ENCODE measurements at places on chromosomes 7 and 10.

DNA sequence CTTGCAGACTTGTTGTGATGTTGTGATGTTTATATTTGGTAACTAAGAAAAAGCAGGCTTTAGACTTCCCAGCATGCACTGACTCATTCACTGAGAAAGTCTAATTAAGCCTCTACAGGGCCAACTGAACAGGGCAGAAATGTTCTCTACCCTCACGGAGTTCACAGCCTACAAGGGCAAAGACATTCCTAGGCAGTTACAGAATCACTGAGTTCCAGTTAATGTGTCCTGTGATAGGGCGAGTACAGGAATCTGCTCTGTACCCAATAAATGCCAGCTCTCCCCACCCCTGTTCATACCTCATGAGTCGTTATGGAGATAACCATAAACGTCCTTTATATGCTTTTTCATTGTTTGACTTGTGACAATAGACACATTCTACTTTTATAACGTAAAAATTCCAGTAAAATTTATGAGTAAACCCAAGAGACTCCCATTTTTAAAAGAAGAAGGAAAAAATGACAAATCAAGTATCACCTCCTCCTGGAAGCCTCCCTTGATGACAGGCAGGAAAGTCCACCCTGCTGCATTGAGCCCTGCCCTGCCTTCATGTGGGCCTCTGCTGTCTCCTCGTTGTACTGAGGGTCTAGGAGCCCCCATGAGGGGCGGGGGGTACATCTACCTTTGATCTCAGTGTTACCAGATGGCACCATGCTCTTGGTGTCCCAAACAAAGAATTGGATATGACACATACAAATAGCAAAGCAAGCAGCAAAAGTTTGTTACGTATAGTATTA, 14.3 kb downstream of the MUC12 start:
- no peak for DNase-seq

DNA sequence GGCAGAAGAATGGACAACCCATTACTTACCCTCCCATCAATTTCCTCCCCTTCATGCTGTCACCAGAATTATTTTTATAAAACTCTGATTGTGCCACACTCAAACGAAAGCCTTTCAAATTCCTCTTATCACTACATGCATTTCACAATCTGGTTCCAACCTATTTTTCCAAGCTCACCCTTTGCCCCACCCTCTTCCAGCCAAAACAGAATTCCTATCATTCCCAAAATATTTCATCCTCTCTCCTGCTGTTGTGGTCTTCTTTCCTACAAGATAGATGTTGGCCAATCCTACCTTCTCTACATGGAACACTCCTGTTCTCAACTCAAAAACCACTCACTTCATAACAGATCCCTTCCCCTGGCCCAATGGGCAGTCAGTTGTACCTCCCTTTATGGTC, 111.5 kb downstream of the ELAPOR2 start:
- DNase-seq: no peak

DNA sequence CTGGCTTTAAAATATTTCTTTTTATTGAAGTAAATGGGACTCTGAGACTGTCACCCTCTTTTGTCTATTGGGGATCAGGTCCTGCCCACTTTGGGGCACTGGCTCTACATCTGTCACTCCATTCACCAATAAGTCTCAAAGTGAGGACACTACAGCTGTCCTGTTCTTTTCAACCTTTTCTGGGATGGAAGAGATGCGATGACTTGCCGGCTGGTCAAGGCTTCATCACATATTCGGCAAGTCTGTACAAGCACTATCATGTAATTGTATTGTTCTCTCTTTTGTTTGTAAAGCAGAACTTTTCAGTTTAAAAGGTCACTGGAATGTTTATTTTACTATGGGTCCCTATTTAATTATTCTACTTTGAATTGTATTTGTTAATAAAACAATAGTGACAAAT, 17.7 kb upstream of the SP8 start:
- DNase-seq: no peak

- peak; percentile 31 for DNase-seq
Observed at GRCh38 chr7:129644634-129645230, 33.2 kb downstream of the NRF1 start.

GRCh38 chr10:14327527-14327926, 3.2 kb downstream of the FRMD4A start:
- no peak for DNase-seq

GRCh38 chr10:1404323-1405260, 332.7 kb downstream of the ADARB2 start:
- no peak for DNase-seq

GRCh38 chr10:9688711-9689110, 1329.0 kb upstream of the CELF2 start:
- DNase-seq: no peak

DNA sequence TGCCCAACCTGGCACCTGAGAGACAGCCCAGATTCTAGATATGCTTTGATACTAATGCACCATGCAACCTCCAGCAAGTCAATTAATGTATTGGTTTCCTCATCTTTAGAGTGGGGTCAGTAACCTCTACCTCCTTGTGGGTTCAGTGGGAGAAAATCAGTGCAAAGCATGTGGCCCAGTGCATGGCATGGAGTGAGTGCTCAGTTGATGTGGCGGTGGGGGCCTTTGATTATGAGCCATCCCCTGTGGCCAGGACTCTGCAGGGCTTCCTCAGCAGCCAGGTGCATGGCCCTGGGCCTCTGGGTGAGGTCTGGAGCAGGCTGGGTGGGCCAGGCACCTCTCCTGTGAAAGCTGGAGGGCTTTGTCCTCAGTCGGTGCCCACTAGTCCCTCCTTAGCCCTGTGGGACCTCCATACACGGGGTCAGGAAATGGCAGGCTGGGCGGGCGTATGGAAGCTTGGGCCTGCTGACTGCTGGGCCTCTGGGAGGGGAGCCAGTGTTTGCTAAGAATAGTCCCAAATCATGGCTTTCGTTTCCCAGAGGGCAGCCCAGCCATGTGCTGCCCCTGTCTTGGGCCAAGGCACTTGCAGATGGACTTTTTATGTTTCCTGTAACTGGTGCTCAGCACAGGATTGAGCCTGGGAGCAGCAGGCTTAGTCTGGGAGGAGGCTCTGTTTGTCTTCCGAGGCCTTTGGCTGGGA, 3.4 kb downstream of the PALD1 start:
- DNase-seq: no peak

DNA sequence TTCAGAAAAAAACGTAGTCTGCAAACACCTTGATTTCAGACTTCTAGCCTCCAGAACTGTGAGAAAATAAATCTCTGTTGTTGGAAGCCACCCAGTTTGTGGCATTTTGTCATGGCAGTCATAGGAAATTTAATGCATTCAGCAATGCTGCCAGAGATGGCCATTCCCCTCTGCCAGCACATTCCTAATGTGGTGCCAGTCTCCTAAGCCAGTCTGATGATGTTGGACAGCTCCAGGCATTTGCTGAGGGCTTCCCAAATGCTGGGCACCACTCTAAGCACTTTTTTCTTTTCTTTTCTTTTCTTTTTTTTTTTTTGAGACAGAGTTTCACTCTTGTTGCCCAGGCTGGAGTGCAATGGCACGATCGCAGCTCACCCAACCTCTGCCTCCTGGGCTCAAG, 666.7 kb upstream of the C7orf33 start:
- DNase-seq: no peak

DNA sequence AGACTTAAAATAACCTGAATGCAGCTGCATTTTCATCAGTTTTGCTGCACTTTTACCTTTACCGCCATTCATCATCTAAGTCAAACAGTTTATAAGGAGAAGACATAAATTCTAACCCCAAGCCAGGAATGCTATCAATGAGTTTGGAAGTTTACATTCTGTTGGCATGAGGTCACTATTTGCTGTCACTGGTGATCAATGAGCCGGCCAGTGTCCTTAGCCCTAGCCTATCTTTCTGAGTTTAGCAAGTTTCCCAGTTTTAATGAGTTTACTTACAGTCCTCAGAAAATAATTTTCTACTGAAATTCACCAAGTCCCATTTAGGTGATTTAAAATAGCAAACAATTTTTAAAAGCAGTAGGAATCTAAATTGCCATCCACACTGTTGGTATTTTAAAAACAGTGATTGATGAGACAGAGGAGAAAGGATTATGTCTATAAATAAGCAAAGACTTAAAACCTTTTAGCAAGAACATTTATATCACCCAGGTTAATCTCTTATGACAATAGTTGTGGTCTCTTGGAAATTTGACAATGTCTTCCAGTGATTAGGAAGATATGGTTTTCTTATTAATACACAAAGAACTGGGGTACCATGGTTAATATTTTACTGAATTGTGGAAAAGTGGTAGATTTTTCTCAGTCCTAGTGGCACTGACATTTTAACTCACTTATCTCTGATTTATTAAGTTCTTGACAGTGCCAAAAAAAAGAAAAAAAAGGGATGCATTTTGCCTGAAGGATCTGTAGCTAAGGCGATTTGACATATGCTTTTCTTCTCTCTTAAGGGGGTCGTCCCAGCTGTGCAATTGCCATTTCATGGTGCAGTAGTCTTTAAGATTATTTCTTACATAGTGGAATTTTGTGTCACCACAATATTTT, 443.4 kb upstream of the ANKRD30A start:
- DNase-seq: no peak

GRCh38 chr7:38312821-38313220, 39.4 kb upstream of the TARP start:
- DNase-seq: peak; percentile 52

DNA sequence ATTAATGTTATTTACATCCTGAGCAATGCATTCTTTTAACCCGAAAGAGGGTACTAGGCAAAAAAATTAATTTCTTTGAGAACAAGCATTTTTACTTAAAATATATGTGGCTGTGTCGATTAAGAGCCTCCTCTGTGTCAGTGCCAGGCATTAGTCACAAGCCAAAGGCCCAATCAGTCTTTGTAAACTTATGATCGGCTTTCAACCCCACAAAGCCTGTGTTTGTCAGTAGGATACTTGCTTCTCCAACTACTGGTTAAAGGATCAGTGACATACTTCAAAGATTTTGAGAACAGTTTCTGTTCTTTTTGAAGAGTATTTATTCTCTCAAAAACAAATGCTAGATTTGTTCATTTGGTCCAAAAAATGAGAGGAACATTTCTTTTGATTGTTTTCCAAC, 159.3 kb downstream of the NRCAM start:
- no peak for DNase-seq

DNA sequence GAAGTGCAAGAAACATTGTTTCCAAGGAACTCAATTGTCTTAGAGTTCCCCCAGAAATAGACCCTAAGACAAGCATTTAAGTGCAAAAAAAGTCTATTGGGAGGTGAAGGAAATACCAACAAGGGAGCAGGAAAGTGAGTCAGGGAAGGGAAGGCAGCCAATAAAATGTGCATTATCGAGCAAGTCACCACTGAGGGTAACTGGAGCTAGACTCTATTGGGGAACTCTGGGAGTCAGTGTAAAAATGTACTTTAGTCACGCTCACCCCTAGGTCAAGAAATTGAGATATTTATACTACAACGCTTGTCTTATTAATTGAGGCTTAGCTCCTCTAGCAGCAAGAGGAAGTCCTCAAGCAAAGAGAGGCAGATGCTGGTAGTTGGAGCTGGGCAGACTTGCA, 137.7 kb downstream of the RTKN2 start:
- no peak for DNase-seq

- DNase-seq: no peak
Observed at GRCh38 chr7:114715907-114716306, 206.0 kb upstream of the MDFIC start.

DNA sequence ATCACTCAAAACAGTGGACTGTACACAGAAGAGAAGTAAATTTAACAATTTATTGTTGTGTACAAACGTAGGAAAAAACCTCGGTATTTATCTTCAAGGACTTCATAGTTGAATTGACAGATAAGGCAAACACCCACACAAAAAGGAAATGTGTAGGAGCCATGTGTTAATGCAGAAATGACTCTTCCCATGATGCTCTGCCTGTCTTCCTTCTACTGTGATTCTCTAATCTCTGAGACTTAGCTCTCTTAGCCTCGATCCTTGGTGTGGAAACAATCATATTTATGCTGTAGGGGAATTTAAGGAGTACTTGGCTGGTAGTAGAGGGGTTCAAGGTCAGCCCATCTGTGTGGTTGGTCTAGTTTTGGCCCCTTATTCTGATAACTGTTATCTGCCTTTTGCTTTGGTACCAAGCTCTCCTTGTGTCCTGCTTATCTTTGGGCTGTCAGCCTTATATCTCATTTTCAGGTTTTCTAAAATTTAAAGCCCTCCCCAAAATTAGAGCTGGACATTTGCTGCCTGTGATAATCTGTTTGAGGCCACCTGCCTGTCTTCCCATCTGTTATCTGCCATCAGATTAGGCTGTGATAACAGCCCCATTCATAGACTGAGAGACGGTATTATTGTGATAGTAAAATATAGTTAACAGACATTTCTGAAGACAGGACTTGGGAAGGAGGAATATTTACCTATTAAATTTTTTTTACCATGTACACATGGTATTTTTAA, 81.7 kb downstream of the GPR85 start:
- no peak for DNase-seq

DNA sequence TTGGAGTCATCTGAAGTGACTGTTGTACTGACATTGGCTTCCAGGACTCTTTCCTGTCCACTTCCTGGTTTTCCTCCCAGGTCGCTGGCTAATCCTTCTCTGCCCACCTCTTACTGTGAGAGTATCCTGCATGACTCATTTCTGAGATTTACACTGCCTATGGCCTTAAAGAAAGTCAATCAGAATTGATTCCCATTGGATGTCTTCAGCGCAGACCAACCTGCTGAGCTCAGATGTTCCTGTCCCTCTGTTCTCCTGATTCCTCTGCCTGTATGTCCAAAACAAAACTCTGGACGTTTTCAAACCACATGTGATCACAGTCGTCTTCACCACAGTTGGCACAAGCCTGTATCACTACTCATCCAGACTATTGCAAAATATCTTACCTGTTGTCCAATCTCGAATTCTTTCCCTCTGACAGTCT, 262.1 kb downstream of the CREB5 start:
- no peak for DNase-seq

GRCh38 chr7:23369695-23370404, 70.7 kb downstream of the MALSU1 start:
- no peak for DNase-seq

- peak; percentile 58 for DNase-seq
Observed at GRCh38 chr7:80642871-80643270, 4.4 kb downstream of the CD36 start.

DNA sequence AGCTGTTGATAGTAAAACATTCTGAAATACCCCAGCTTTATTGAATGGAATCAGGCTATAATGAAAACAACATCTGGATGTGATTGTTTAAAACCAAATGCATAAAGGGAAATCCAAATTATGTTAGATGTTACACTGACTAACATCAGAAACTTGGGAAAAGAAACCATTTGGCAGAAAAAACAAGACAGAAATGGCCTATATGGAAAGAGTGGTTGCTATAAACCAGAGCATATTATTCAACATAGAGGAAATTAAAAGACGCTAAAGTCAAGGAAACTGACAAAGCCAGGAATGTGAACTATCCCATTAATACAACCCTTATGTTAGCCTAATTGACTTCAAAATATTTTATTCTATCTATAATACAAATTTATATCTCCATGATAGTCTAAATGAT, 53.0 kb upstream of the CABCOCO1 start:
- DNase-seq: no peak

DNA sequence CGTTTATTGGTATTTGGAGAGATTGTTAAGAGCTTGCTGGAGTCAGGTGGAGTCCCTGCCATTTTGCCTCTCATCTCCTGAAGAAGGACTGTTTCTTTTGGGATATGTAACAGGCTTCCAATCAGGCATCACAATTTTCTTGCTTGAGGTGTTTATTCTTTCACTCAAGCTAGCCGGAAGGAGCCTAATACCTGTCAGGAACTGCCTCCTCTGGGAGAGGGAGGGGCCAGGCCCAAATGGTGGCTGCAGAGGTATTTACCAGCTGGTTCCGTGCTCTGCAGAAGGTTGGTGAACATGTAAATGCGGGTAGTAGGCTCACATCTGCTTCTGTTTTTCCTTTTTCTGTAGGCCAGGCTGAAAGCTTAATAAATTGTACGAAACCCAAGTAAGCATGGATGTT, 114.0 kb downstream of the TCF7L2 start:
- no peak for DNase-seq

All from inflammatory macrophage (primary cell).